ENCODE measurements at places on chromosomes 11 and 22.

DNA sequence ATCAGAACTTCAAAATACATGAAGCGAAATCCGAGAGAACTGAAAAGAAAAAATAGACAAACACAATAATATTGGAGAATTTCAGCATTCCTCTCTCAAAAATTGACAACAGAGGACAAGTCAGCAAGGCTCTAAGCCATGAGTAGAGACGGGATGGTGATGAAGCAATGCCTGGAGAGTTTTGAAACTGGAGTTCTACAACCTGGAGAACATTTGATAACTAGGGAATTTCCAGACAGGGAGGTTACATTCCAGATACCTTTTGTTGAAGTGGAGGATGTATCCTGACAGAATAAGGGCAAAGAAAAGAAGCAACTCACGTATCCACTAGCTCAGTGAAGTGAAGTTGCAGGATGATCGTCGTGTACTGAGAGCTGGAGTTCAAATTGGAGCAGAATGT, 291.4 kb downstream of the CTTN start:
- no peak for DNase-seq

GRCh38 chr11:27945348-27945747, 162.6 kb downstream of the KIF18A start:
- DNase-seq, result no peak

GRCh38 chr11:106553304-106553703, 465.0 kb downstream of the GUCY1A2 start:
- DNase-seq, result no peak

DNA sequence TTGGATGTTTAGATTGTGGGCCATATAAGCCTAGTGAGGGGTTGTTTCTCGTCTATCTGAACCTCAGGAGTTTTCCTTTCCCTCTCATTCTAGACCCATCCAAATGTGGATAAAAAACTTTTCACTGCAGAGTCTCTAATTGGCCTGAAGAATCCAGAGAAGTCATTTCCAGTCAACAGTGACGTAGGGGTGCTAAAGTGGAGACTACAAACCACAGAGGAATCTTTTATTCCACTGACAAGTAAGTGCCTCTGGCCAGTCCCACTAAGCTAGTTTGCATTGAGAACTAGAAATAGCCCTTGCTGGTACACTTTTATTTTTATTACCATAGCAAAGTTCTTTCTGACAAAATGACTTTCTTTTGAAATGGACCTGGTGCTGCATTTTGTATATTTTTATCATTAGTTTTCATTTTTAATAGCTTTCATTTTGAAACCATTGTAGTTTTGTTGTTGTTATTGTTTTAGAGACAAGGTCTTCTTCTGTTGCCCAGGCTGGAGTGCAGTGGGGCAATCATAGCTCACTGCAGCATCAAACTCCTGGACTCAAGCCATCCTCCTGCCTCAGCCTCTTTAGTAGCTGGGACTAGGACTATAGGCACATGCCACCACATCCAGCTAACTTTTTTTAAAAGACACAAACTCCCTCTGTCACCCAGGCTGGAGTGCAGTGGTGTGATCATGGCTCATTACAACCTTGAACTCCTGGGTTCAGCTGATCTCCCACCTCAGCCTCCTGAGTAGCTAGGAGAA, 14.6 kb upstream of the PHLDB1 start:
- no peak for DNase-seq

- DNase-seq, result no peak
Measured at GRCh38 chr11:123976770-123977560, 616 bp downstream of the OR10S1 start.

DNA sequence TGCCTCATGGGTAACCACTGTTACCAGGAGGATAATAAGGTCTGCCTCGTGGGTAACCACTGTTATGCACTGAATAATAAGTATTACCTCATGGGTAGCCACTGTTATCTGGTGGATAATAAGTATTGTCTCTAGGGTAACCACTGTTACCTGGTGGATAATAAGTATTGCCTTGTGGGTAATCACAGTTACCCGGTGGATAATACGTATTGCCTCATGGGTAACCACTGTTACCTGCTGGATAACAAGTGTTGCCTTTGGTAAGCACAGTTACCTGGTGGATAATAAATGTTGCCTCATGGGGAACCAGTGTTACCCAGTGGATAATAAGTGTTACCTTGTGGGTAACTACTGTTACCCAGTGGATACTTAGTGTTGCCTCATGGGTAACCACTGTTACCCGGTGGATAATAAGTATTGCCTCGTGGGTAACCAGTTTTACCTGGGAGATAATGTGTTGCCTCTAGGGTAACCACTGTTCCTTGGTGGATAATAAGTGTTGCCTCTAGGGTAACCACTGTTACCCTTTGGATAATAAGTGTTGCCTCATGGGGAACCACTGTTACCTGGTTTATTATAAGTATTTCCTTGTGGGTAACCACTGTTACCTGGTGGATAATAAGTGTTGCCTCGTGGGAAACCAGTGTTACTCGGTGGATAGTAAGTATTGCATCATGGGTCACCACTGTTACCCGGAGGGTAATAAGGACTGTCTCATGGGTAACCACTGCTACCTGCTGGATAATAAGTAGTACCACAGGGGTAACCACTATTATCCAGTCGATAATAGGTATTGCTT, 10.6 kb upstream of the NXPE4 start:
- DNase-seq, result no peak

DNA sequence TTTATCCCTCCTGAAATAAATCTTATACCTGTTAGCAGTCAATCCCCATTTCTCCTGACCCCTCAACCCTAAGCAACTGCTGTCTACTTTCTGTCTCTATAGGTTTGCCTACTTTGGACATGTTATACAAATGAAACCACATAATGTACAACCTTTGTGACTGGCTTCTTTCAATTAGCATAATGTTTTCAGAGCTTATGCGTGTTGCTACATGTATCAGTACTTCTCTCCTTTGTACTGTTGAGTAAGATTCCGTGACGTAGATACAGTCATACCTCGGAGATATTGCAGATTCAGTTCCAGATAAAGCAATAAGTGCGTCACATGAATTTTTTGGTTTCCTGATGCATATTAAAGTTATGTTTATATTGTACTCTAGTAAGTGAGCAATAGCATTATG, 127.3 kb downstream of the MORC2 start:
- DNase-seq, result no peak

DNA sequence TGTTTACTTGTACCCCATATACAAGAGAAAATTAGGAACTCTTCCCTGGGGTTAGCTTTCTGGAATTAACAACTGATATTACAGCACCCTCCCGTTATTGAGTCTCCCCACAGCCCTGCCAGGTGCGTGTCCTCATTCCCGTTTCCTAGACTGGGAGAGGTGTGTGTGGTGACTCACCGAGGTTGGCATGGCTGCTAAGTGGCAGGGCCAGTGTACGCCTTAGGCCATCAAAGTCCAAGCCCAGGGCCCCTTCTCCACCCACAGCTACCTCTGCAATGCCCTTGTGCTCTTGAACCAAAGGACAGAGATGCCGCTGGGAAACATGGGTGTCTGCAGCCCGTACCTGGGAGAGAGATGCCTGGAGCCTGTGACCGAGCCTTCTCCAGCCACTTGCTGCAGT, 12.3 kb downstream of the IFT27 start:
- DNase-seq, result no peak

DNA sequence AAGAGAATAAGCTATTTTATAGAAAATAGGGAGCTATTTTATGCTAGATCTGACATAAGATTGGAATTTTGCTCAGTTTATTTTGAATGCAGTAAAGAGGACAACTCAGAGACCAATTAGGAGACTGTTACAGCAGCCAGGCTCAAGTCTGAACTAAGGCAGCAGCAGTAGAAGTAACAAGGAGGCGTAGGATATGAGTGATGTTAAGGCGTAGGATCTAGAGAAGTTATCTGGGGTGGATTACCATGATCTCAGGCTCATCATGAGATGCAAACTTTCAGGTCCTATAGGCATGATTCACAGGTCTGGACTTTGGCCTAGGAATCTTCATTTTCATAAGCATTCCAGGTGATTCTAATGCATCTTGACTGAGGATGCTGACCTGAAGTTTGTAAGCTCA, 108.9 kb upstream of the BLID start:
- DNase-seq, result no peak

DNA sequence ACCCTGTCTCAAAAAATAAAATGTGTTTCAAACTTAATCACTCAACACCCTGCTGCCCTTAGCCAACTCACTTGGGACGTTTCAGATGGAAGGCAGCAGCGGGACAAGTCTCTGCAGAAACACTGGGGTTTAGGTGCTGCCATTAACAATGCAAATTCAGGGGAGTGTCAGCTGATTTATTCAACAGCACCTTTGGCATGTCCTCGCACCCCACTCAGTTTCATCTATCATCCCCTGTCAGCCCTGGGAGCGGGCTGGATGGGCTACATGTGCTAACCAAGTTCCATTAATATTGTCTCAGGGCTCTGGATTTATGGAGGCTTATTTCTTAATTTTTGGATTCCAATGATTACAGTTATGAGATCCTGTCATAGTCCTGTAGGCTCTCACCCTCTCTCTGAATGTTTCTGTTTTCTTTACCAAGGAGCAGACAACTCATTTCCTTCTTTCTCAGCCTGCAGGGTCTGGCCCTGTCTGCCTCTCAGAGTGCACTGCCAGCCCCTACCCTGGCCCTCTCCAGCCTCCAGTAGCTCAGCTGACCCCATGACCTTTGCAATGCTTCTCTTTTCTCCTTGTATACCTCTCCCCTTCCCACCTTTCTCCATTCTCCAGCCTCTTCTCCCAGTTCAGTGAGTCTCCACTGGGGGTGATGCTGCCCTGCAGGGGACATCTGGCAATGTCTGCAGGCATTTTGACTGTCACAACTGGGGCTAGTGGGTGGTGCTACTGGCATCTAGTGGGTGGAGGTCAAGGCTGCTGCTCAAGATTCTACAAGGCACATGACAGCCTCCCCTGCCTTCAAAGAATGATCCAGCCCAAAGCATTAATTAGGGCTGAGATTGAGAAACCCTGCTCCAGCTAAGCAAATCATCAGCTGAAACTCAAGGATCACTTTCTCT, 79.0 kb downstream of the APIP start:
- no peak for DNase-seq

DNA sequence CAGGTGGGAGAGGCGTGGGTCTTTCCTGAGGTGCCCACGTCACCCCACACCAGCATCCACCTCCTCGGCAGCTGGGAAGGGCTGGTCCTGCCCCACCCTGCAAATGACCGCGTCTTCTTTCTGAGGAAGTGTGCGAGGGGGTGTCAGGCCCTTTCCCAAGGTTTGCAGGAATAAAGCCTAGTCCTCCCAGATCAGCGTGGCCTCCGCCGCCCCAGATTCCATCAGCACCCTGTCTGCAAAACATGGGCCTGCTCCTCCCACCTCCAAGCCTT, 14.4 kb upstream of the SLC39A13 start:
- DNase-seq, result no peak

DNA sequence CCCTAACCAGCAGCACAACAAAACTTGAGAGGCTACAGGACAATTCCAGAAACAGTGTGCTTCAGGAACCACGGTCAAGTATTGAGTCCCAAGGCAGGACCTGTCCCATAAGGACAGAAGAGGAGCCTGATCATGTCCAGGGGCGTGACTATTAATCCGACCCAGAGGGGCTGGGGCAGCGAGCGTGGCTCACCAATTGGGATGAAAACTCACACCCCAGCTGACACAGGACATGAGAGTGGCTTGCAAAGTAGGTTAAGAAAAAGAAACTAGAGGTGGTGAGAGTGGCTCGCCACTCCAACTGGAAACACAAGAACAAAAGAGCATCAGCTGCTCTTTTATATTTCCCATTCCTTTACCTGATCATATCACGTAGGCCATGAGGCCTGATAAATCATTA, 16.0 kb upstream of the FEZ1 start:
- DNase-seq, result no peak

GRCh38 chr22:29715240-29715639, 4.6 kb upstream of the CABP7 start:
- no peak for DNase-seq

- peak; percentile 97 for DNase-seq
Measured at GRCh38 chr11:116725434-116726221, 47.2 kb downstream of the BUD13 start.

DNA sequence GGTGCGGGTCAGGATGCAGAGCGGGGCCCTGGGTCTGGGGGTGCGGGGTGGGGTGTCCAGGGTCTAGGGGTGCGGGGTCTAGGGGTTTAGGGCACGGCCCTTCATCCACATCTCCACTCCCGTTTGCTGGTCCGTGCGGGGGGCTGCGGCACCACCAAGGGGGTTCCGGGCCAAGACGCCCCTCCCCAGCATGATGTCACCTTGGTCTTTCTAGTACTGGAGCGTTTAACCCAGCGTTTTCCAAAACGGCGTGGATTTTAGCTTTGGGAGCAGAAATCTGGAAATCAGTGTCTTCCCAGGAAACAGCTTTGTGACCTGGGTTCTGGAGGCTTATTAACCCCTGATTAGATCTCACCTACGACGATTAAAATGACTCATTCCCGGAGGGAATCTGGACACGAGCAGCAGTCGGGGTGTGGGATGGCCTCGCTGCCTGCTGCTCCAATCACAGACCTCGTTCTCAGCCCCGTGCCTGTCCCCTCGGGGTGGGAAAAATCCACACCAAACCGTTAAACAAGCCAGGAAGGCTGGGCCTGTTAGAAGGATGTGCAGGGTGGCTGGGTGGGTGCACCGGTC, 759 bp downstream of the AP2A2 start:
- DNase-seq, result peak; percentile 91

- DNase-seq, result no peak
Measured at GRCh38 chr11:78223320-78223954, 34.7 kb downstream of the USP35 start.

GRCh38 chr11:119723243-119723951, 5.6 kb downstream of the NECTIN1 start:
- DNase-seq, result no peak

DNA sequence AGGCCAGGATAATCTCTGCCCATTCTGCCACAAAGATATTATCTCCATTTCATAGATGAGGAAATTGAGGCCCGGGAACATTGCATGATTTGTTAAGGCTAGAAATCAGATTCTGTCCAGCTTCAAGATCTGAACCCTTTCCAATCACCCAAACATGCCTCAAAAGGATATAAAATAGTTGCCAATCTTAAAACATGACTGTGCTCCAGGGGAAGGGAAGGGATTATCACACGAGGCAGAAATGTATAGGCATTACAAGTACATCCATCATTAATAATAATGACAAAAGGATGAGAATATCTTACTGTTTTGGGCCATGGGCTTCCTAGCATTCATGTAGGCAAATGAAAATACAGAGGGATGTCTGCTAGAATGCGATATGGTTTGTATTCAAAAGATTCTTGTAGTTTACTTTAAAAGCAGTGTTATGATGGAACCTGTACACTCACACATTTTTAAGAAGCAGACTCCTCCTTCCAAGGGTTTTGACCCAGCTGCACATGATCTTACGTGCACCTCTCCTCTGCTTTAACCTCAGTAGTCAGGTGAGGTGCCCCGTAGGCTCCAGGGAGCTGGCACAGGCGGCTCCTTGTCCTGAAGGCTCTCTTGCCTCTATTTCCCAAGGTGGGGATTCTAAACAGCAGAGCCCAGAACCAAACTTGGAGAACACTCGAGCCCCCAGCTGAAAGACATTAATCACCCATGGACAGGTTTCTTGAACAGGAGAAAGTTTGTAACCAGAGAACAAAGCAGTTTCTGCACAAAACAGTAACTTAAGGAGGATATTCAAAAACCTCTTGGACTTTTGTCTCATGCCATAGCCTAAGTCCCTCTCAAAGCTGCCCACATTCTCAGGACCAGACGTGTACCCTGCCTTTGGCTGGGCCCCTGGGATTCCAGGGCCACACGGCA, 36.0 kb downstream of the PARVA start:
- no peak for DNase-seq

- no peak for DNase-seq
Measured at GRCh38 chr11:128846985-128847384, 20.1 kb downstream of the KCNJ1 start.

All from hepatic stellate cell (primary cell).